ENCODE measurements at places on chromosomes 4 and X.

- no peak for DNase-seq
These were observed 228.8 kb downstream of the ADGRL3 start for GRCh38 chr4:61428950-61429349.

DNA sequence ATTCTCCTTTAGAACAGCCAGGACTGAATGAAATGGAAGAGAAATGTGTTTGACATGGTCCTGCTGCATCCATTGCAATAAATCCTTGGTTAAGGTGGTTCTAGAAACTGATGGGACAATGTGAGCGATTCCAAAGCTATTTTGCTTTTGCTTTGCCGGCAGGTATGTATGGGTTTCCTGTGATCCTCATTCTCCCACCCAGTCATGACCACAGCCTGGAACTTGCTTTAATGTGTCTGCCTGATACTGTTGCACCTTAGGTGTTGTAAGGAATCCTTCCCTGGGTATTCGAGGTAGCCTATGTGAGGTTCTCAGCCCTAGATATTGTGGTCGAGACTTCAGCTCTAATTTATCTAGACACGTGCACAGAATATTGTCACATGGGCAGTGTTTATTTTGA lies 86.1 kb downstream of the ZNF518B start:
- DNase-seq = no peak

DNA sequence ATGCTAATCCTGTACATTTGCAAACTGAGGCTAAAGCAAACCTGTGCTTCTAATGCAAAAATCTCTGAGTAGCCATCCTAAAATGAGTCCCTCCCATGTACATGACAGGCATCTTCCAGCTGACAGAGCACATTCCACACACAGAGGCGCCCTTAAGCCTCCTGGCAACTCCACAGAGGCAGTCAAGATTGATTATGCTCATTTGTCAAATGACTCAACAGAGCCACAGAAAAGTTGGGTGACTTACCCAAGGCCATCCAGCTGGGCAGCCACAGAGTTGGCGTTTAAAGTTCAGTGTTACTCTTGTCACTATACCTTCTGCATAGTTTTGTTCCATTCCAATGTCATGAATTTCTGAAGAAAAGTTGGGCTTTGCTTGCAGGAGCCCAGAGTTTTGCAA lies 394.6 kb upstream of the FGF13 start:
- no peak for DNase-seq

GRCh38 chr4:43402393-43402792 lies 509.9 kb downstream of the GRXCR1 start:
- no peak for DNase-seq

DNA sequence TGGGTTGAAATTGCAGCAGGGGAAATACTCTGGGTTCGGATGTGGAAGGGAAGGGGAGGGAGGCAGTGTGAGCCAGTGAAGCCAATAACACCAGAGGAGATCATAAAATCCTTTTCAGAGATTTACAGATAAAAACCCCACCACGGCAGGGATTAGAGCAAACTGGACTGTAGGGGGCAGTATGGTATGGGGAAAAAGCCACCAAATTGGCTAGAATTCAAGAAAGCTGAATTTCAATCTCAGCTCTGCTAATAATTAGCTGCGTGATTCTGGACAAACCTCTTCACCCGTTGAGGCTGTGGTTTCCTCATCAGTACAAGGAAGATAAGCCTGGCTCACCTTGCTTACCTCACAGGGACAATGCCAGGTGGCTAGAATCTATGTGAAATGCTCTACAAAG lies 108.1 kb downstream of the ATG4A start:
- no peak for DNase-seq
